ENCODE measurements at places on chromosomes 3 and 15.
A peak's percentile ranks its signal among the peaks of the same experiment; 100 is the strongest.

GRCh38 chr3:8970971-8971589 lies 7.8 kb upstream of the RAD18 start:
- peaks cover 38% of the 10 kb centered on the region for H3K4me1 ChIP-seq
- H3K4me3 ChIP-seq, result no peak overlapping the region
- DNase-seq, result peak; percentile 54
- no peaks in the 10 kb centered on the region for H3K27me3 ChIP-seq
- H3K27ac ChIP-seq, result no peak overlapping the region
- no peaks in the 10 kb centered on the region for H3K36me3 ChIP-seq

- no peaks in the 10 kb centered on the region for H3K27me3 ChIP-seq
- no peak overlapping the region for H3K4me3 ChIP-seq
- DNase-seq, result no peak
- no peaks in the 10 kb centered on the region for H3K36me3 ChIP-seq
Observed at GRCh38 chr15:27499719-27500118, 528.7 kb downstream of the GABRG3 start.

DNA sequence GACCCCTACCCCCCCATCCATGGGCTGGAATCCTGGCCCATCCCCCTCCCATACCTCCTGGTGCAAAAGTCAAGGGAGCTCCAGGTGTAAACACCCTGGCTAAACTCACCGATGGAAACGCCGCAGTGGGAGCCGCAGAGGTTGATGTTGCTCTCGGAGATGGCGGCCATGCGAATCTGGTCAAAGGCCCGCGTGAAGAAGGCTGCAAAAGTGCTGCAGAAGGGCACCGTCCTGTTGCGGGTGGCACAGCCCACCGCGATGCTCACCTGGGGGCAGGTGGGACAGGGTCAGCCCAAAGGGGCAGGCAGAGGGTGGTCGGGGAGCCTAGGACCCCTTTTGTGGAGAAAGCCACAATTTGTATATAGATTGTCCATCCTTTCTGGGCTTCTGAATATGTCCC lies 26.7 kb downstream of the TKT start:
- peaks cover 28% of the 10 kb centered on the region for H3K4me1 ChIP-seq
- H3K4me3 ChIP-seq, result no peak overlapping the region
- H3K27ac ChIP-seq, result no peak overlapping the region
- no peak for DNase-seq
- H3K36me3 ChIP-seq, result peaks cover 97% of the 10 kb centered on the region

DNA sequence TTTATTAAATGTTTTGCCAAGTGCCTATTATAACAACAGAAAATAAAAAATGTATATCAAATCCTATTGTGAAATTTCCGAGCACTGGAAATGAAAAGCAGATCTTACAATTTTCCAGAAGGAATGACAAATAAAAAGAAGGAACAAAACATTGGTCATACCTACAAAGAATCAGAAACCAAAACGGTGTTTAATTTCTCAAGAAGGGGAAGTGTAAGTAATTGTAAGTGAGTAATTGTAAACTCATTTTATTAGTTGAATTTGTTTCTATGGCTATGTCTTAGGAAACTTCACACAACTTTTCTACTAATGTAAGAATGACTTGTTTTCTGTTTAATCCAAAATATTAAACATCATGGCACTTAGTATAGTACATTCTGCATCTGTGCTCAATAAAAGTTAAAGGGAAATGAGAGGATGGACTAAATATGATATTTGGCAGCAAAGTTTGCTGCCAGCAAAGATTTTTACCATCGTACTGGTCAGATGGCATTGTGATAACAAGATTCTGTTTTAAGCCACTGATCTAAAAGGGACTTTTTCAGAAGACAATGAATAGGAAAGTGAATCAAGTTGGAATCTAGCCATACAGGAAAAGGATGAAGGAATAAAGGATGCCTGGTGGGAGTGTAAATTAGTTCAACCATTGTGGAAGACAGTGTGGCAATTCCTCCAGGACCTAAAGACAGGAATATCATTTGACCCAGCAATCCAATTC lies 232.4 kb downstream of the NFKBIZ start:
- no peak for DNase-seq
- H3K4me3 ChIP-seq, result no peak overlapping the region
- no peak overlapping the region for H3K27ac ChIP-seq
- no peaks in the 10 kb centered on the region for H3K36me3 ChIP-seq
- H3K4me1 ChIP-seq, result peaks cover 6% of the 10 kb centered on the region

DNA sequence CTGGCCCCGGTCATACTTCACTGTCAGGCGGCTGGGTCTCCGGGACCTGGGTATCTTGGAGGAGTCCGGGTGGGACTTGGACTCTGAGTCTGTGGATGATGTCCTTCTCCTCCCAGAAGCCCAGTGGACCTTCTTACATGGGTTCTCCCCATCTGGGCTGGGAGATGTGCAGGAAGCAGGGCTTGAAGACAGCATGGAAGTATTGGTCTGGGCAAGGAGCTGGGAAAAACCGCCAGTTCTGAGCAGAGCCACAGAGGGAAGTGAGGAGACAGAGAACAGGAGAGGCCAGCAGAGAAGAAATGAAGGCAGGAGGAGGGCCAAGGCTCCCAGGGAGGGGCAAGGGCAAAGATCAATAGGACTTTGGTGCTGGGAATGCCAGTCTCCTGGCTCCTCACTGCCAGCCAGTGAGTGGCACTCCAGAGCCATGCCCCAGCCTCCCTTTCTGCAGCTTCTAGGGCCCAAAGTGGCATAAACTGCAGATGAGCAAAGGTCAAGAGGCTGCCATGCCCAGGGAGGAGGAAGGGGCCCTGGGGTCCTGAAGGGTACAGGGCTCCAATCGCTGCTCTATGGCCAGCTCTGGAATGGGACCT lies at the start of gene PPP1R14D:
Gene PPP1R14D, minus strand, starts transcription at position 262 of the 590 bp plus-strand sequence. Its CDS starts 67 bp downstream, at position 195.
- H3K27me3 ChIP-seq, result no peaks in the 10 kb centered on the region
- H3K36me3 ChIP-seq, result no peaks in the 10 kb centered on the region
- H3K27ac ChIP-seq, result no peak within 1 kb of the TSS

DNA sequence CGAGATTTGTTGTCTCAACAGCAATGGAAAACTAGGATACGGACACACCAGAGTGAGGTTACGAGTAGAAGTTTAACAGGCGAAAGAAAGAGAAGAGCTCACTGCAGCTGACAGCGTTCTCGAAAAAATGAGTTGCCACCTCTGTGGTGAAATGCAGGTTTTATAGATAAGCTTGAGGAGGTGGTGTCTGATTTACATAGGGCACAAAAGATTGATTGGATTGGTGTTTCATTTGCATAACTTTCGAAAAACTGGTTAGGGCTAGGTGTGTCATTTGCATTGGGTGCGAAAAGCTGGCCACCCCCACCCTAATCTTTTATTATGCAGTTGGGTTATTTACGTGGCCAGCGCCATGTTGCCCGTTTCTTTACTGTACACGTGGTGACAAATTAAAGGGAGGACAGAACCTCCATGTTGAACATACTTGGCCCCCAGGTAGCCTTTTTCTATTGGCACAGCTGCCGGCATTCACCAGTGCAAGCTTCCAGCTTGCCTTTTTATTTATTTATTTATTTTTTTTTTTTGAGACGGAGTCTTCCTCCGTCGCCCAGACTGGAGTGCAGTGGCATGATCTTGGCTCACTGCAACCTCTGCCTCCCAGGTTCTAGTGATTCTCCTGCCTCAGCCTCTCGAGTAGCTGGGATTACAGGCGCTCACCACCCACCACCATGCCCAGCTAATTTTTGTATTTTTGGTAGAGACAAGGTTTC lies 8.3 kb downstream of the IFT122 start:
- H3K27me3 ChIP-seq, result no peaks in the 10 kb centered on the region
- H3K4me1 ChIP-seq, result peaks cover 23% of the 10 kb centered on the region
- DNase-seq, result no peak

DNA sequence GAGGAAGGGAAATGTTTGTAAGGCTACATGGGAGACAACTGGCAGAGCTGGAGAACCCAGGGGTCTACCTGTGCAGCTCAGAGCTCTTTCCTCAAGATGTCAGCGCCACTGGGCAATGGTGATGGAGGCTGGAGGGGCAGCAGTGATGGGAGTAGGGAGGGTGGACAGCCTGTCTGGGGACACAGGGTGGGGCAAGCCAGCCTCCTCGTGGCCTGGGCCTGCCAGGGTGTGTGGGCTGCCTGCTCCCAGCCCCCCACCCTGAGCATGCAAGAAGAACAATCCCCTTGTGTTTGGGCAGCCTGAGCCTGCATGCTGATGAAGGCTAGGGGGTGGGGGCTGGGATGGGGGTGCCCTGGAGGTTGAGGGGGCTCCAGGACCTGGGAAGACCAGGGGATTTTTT lies 1.2 kb downstream of the PCBP4 start:
- peaks cover 88% of the 10 kb centered on the region for H3K4me1 ChIP-seq
- H3K4me3 ChIP-seq, result peak overlapping the region; percentile 89
- 0 out of 3 replicates have a peak, but pooled peaks cover 3% of the 10 kb centered on the region for H3K36me3 ChIP-seq
- no peaks in the 10 kb centered on the region for H3K27me3 ChIP-seq
- DNase-seq, result no peak
- no peak overlapping the region for H3K27ac ChIP-seq

DNA sequence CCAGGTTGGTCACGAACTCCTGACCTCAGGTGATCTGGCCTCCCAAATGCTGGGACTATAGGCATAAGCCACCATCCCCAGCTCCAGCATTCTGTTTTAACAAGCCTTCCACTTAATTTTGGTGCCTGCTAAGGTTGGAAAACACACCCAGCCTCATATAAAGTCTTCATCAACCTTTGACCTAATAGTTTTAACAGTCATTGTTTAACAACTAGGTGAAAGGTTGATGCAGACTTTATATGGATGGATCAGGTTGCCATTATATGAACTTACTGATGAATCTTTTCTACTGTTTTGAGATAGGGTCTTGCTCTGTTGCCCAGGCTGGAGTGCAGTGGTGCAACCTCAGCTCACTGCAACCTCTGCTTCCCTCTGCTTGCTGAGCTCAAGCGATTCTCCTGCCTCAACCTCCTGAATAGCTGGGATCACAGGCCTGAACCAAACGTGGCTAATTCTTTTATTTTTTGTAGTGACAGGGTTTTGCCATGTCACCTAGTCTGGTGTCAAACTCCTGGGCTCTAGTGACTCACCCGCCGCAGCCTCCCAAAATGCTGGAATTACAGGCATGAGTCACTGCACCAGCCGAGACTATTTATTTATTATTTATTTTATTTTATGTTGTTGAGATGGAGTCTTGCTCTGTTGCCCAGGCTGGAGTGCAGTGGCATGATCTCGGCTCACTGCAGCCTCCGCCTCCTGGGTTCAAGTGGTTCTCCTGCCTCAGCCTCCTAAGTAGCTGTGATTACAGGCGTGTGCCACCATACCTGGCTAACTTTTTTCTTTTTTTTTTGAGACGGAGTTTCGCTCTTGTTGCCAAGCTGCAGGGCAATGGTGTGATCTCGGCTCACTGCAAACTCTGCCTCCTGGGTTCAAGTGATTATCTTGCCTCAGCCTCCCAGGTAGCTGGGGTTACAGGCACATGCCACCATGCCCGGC lies 3.1 kb upstream of the RPAP1 start:
- H3K27me3 ChIP-seq, result no peaks in the 10 kb centered on the region
- H3K36me3 ChIP-seq, result no peaks in the 10 kb centered on the region
- H3K4me1 ChIP-seq, result peaks cover 48% of the 10 kb centered on the region
- no peak for DNase-seq
- H3K4me3 ChIP-seq, result no peak overlapping the region

DNA sequence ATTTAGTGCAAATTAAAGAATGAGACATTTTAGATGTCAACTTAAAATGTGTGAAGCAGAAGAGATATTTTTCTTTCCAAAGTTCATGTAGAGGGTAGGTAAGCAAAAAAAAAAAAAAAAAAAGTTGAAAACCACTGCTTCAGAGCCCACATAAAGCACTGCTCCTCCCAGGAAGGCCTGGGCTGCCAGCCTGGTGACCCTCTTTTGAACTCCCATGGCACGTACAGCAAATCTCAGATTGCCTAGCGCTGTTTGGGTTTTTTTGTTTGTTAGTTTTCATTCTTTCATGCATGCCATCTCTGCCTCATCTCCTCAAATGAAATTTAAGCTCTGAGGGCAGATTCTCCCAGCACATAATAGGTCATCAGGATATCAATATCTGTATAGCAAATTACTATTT lies 120.1 kb downstream of the SRGAP3 start:
- H3K4me1 ChIP-seq, result no peaks in the 10 kb centered on the region
- H3K27ac ChIP-seq, result no peak overlapping the region
- H3K4me3 ChIP-seq, result no peak overlapping the region

- H3K27me3 ChIP-seq, result no peaks in the 10 kb centered on the region
- H3K4me1 ChIP-seq, result no peaks in the 10 kb centered on the region
- no peak overlapping the region for H3K27ac ChIP-seq
Observed at GRCh38 chr3:37024092-37024491, 30.8 kb downstream of the MLH1 start.

Data from HepG2 (cell line).